ENCODE measurements at places on chromosomes 6 and 20.

- no peak for DNase-seq
These were observed 169.1 kb upstream of the SHLD1 start for GRCh38 chr20:5580940-5581708.

DNA sequence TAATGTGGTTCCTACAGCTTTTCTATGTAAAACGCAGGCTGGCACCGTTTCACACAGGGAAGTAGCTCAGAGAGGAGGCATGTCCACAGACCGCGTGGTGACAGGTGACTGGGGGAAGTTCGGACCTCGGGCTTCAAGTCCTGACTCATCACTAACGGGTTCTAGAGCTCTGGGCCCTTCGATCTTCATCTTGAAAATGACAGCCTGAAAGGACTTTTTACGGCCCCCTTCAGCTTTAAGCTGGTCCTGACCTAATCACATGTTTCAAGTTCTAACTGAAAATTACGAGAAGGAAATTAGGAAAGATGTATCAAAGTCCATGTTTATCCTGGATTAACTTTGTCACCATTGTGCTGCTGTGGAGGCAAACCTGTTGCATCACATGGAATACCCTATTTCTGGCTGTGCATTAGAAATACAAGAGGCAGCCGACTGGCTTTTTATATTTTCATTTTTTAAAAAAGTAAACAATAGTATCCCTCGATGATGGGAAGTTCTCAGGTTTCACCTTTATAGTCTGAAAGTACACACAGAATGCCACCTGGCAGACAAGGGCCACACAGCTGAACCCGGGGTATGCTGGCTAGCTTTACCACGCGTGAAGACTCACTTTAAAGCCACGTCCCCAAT lies 2.0 kb downstream of the MAN1A1 start:
- DNase-seq = peak; percentile 72

- DNase-seq = peak; percentile 71
These were observed 704 bp downstream of the TOP1 start for GRCh38 chr20:41029150-41029901.

DNA sequence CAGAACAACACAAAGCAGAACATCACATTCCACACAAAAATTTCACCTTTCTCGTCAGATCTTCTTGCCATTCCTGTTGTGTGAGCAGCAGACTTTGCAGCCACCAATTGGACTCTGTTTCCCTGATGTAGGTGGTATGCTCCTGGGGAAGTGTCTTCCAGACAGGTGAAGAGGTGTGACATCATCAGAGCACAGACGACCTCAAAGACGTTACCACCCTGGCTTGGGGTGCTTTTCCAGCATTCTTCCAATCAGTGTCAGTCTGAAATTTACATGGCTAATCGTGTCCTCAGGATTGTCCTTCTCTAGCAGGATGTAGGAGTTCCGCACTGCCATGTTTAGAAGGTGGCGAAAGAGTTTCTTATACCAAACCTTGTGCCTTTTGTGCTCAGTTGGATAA lies 31.6 kb upstream of the RIMS4 start:
- DNase-seq = no peak

GRCh38 chr6:160387916-160388643 lies 39.9 kb downstream of the SLC22A3 start:
- DNase-seq = no peak

- DNase-seq = no peak
These were observed 10.4 kb upstream of the ZFAND3 start for GRCh38 chr6:37809197-37809543.

DNA sequence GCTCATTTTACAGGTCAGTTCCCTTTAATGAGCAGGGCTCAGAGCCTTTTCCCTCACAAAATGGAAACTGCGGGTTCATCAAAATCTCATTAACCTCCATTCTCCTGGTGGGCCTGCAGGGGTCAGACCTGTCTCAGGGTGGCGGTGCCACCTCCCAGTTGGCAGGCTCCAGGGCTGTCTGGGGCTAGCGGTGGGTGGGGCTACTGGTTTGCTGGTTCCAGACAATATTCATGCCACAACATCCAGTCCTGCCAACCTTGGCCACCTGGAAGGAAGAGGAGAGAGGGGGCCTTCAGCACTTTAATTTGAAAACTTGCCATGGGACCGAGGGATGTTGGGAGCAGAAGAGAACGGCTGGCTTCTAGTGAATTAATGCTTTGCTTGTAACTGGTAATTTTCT lies 41.9 kb upstream of the CTNNBL1 start:
- DNase-seq = peak; percentile 54

- no peak for DNase-seq
These were observed 225.9 kb downstream of the TMEM242 start for GRCh38 chr6:157097255-157097955.

GRCh38 chr6:37048851-37049757 lies 43.6 kb downstream of the FGD2 start:
- peak; percentile 79 for DNase-seq

GRCh38 chr6:155309150-155309549 lies 5.1 kb downstream of the TFB1M start:
- no peak for DNase-seq

- no peak for DNase-seq
These were observed 63.2 kb upstream of the ARMH2 start for GRCh38 chr6:24861934-24862333.

DNA sequence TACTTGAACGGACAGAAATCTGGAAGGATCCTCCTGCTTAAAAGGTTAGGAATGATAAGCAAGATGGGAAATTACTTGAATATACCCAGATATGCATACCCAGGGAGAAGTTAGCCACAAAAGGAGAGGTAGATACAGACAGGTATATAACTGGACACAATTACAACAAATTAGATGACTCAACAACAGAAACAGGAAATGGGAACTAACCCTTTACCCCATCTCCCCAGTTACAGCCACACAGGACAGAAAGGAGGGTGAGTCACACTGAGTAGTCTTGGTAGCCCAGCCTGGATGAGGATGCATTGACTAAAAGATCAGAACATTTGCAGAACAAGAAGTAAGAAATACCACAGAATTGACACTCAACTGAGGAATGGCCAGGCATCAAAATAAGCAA lies 61.2 kb downstream of the C6orf52 start:
- no peak for DNase-seq

- DNase-seq = no peak
These were observed 118.8 kb upstream of the FERMT1 start for GRCh38 chr20:6241591-6241990.

DNA sequence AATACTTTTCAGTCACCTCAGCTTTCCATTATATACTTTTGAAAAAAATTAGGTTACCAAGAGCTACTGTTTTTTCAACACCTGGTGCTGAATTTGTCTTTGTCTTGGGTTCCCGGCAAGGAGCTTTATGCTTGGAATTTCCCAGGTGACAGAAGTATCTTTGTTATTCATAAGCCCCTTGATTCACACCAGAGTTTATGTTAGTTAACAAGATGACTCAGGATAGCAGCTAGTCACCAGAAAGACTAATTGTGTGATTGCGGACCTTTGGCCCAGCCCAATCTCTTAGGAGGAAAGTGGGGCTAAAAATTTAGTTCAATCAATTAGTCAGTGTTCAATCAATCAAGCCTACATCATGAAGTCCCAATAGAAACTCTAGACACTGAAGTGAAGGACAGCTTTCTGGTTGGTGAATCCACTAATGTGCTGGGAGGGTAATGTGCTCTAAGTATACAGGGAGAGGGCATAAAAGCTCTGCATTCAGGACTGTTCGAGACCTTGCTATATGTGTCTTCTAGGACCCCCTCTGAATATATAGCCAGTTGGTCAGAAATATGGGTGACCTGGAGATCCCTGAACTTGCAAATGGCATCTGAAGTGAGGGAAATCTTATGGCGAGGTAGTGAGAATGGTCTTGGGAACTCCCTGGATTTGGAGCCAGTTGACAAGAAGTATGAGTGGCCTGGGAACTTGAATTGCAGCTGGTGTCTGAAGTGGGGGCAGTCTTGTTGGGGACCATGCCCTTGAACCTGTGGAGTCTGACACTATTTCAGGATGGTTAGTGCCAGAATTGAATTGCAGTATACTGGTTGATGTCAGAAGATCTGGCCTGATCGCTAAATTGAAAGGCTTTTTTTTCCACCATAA lies 16.2 kb downstream of the TMEM30A start:
- no peak for DNase-seq

GRCh38 chr20:43843965-43844660 lies 70.5 kb upstream of the TOX2 start:
- no peak for DNase-seq

- no peak for DNase-seq
These were observed 437.1 kb downstream of the COL12A1 start for GRCh38 chr6:74768738-74769137.

- no peak for DNase-seq
These were observed 306.6 kb downstream of the EPM2A start for GRCh38 chr6:145428706-145429105.

- no peak for DNase-seq
These were observed 69.9 kb downstream of the OLIG3 start for GRCh38 chr6:137424251-137424650.

- DNase-seq = no peak
These were observed 108.5 kb upstream of the NHSL1 start for GRCh38 chr6:138607478-138608433.

DNA sequence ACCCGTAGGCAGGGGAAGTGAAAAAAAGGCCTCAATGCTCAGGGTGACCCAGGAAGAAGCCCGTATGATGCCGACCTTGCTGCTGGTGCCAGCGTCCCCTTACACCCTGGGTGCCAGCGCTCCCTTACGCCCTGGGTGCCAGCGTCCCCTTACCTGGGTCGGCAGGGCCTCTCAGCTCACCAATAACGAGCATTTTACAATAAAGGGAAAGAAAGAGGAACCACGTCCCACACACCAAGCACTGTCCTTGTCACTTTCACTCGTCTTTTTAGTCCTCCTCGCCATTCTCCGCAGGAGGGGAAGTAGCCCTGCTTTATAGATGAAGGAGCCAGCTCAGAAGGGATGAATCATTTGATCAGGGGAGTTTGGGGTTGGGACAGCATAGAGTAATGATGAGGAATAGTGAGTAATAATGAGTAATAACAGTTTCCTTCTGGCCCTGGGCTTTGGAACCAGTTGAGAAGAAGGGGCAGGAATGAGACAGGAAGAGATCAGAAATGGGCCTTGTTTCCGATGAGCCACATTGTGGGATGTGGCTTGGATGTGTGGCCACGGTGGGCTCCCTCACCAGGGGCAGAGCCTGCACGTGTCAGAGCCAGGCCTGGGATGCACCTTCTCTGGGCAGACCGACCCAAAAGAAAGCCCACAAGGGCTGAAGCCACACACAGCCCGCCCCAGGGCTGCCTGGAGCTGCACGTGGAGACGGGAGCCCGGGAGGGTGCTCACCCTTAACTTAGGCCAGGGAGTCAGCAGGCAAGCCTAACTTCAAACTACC lies 75.7 kb downstream of the SYNJ2 start:
- DNase-seq = no peak

DNA sequence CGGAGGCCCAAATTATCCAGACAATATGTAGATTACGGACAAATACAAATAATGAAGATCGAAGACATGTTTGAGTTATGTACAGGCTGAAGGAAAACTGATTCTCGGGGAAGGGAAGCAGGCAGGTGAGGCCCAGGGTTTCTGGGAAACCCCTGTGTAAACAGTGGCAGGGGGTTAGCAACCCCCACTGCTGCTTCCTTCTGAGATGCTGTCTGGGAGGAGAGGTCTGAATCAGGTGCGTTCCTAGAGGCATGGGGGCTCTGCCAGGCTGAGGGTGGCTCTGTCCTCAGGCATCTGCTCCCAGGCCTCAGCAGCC lies 7.2 kb upstream of the MDGA1 start:
- DNase-seq = no peak

GRCh38 chr20:47479506-47479905 lies 22.2 kb upstream of the NCOA3 start:
- no peak for DNase-seq

DNA sequence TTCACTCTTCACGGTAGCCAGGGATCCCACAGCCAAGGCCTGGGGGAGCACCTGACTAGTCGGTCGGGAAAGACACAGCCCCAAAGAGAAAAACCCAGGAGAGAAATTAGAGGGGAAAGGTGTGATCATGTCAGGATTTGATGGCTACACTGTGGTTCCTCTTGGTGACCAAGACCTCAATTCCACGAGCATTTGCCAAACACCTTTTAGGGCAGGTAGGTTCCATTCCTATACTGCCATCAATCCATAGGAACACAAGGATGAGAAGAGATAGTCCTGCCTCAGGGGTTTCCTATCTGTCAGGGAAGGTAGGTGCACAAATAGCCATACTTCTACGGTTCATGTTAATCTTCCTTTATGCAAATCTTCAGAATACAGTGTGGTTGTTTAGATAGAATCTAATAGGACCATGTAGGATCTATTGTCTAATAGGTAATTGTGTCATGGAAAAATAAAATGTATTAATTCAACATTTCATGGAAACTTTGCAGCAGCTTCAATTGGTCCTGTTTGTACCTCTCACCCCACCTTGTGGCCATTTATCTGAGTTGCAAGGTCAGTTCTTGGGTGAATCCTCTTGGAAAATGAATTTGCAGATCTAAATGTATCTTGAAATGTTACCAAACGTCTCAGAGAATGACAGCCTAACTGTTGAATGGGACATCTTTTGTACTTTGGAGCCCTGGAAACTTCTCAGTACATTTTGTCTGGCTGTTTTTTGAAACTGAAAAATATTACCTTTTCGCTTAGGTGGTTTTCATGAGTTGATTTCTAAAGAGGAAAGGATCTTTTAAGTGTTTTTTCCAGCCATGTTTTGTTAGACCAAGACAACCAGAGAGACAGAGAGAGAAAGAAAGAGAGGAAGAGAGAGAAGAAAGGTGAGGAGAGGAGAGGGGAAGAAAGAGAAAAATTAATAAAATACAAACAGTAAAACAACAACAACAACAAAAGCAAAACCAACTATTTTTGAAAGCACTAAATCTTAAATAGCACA lies 33.7 kb upstream of the IYD start:
- DNase-seq = peak; percentile 58

DNA sequence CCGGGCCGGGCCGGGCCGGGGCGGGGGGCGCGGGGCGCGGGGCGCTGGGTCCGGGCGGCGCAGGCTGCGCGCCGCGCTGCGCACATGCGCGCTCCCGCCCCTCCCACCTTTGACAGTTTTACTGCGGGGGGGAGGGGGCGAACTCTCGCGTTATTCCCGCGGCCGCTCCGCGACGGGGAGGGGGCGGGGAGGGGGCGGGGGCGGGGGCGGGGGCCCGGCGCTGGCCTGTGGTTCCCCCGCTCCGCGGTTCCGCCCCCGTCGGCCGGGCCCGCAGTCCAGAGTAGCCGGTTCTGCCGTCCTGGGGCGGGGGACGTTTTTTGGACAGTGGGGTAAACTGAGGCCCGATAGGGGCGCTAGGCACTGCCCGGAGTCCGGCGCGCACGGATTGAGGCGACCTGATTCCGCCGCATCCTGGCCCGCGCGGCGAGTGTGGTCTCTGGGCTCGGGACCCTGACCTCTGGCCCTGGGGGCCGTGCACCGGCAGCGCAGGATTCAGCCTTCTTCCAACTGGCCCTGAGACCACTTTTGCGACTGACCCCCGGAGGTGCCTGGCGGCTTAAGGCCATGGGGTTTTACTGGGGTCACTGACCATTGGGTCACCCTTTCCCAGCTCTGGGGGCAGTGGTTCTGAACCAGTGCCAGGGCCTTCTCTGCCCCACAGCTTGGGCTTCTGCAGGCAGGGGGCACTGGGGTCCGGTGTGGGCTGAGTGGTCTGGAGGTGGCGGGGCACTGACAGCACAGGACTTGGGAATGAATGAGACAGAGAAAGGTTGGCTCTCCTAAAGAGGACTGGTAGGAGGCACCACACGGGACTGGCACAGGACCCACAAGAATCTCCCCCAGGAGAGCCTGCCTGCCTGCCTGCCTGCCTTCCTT lies at the start of gene ZNF512B:
Gene ZNF512B (minus strand): TSS at position 93 of the 876 bp plus-strand sequence. CDS start 1,980 bp downstream, outside the sequence.
- peak; percentile 45 for DNase-seq

GRCh38 chr6:121897337-121897760 lies 461.9 kb downstream of the GJA1 start:
- no peak for DNase-seq
